ENCODE measurements at places on chromosomes 4 and X.

GRCh38 chr4:119615068-119615719, 13.4 kb downstream of the PDE5A start:
- DNase-seq, result no peak

DNA sequence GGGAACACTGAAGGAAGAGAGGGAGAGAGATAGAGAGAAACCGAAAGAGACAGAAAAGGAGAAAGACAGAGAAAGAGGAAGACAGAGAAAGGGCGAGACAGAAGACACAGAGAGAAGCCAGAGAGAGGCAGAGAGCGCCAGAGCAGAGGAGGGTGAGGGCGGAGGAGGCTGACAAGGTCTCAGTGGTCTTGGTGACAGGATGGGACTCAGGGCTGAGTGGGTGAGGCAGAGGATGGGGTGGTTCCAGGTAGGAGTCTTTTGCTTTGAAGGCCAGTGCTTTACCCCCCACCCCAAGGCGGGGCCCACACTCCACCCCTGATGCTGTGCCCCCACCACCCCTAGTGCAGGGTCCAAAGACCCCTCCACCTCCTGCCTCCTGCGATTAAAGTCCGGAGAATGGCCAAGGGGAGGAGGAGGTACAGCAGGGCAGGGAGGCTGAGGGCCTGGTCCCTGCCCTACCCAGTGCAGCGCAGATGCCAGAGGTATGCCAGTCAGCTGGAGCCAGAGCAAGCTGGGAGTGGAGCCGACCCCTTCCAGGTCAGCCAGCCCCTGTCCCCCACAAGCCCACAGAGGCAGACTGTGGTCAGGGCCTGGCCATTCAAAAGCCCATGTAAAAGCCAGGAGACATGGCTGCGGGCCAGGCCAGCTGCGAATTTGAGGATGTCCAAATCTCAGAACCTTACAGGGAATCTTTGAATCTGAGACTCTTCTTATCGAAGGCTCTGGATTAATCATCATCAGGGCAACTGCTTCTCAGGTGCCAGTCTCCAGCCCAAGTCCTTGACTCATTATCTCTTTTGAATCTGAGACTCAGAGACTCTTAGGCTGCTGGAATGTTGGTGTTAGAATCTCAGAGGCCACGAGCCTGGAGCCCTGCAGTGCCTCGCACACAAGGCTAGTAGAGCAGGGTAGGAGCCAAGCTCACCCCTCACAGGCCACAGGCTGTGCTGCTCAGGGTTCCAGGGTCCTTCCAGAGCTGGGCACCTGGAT, 758 bp downstream of the IQSEC2 start:
- DNase-seq, result no peak

GRCh38 chr4:63728480-63729177, 680.6 kb downstream of the TECRL start:
- peak; percentile 92 for DNase-seq

- DNase-seq, result no peak
These were observed 61.1 kb downstream of the BANK1 start for GRCh38 chr4:101851672-101852071.

GRCh38 chr4:54596201-54596600, 61.6 kb upstream of the KIT start:
- no peak for DNase-seq

- no peak for DNase-seq
These were observed 56.7 kb upstream of the TBC1D9 start for GRCh38 chr4:140812916-140813315.

- DNase-seq, result no peak
These were observed 100.8 kb upstream of the LANCL3 start for GRCh38 chrX:37470711-37471110.

DNA sequence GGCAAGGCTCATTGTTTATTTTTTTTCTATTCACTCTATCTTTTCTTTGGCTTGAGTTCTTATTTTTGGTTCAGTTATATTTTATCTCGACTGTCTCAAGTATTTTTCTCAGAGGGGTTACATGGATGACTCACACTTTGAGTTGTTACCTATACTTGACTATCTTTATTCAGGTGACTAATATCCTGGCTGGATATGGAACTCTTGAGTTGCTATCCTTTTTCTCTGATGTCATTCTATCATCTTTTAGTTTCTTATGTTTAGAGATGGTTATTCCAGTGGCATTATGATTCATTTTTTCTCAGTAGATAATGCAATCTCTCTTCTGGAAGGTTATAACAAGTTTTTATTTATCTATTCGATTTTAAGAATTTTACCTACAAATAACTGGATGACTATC, 117.9 kb downstream of the COX18 start:
- DNase-seq, result no peak

- DNase-seq, result no peak
These were observed 100.2 kb upstream of the C1QTNF7 start for GRCh38 chr4:15327311-15328298.

- no peak for DNase-seq
These were observed 107.7 kb downstream of the FRMPD4 start for GRCh38 chrX:12245650-12246645.

GRCh38 chr4:37590016-37590415, 96.2 kb downstream of the RELL1 start:
- no peak for DNase-seq

DNA sequence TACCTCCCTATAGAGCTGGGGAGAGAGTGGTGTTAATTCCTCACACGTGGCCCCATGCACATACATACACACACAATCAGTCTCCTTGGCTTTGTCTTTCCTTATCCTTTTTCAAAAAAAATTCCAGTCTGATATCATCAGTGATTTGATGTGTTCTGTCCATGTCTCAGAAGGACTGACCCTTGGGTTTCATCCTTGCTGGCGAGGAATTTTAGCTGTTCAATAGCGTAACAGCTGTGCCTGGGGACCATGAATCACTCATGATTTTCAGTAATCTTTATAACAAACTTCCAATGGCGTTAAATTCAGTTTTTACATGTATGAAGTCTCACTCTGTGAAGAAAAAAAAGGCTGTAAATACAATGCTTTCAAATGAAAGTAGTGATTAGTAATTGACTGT, 204.6 kb downstream of the RBMX2 start:
- DNase-seq, result no peak

- DNase-seq, result no peak
These were observed 112.6 kb upstream of the MAPK10 start for GRCh38 chr4:86472377-86473019.

- peak; percentile 3 for DNase-seq
These were observed 142.1 kb upstream of the FTHL17 start for GRCh38 chrX:31213941-31214340.

- DNase-seq, result no peak
These were observed 71.7 kb downstream of the FBXW7 start for GRCh38 chr4:152464030-152464823.

DNA sequence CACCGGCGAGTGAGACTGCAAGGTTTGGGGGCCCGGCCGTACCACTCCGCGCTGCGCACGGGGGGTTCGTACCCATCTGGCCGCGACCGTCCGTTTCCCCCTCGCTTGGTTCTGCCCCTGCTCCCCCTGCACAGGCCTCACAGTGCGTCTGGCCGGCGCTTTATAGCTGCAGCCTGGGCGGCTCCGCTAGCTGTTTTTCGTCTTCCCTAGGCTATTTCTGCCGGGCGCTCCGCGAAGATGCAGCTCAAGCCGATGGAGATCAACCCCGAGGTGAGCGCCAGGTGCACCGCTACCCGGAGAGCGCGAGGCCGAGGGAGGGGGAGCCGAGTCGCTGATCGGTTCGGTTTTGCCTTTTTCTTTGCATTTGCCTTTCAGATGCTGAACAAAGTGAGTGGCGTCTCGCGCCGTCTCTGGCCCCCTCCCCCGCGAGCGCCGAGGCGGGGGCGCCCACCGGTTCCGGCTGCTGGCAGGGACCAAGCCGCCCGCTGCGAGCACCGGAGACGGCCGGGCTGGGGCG, at the start of gene UCHL1:
TSS of gene UCHL1 (plus strand) at position 189 of the 517 bp plus-strand sequence. CDS start at position 238, 49 bp downstream.
- peak; percentile 95 for DNase-seq

GRCh38 chr4:135735512-135735911, 1533.9 kb upstream of the PABPC4L start:
- DNase-seq, result no peak

- no peak for DNase-seq
These were observed 95.3 kb upstream of the IL1RAPL1 start for GRCh38 chrX:28491941-28492340.

- DNase-seq, result peak; percentile 72
These were observed 110.9 kb downstream of the FHIP1A start for GRCh38 chr4:151519728-151520415.

GRCh38 chr4:39820186-39820585, 122.2 kb downstream of the UBE2K start:
- DNase-seq, result no peak

- DNase-seq, result no peak
These were observed 479.6 kb downstream of the CCSER1 start for GRCh38 chr4:90606781-90607180.

DNA sequence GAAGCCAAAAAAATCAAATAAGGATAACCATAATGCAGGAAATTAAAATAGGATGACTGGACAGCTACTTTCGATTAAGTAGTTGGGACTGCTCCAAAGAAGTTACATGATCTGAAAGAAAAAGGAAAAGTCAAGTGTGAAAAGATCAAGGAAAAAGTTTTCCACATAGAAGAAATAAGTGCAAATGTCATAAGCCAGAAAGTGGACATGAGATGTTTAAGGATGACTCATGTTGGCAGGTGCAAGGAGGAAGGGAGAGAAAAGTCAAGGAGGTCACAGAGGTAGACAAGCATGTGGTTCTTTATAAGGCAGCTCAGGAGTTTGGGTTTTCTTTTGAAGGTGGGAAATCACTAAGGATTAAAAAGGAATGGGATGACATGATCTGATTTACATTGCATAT, 89.8 kb upstream of the GPRIN3 start:
- DNase-seq, result no peak

DNA sequence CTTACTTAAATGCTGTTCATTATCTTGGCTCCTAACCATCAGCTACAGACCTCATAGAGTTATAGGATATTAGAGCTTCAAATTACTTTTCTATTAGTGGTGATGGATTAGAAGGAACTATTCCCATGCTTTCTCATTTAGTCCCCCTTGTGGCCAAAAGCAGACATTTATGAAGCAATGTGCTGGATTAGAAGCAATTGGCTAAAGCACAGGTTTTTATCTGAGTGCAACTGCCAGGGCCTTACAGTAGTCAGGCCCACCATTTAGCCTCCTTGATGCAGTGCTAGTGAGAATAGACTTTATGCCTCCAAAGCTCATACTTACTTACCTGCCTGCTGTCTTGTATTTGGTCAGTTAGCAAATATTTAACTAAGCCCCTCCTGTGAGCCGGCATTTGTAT, 93.0 kb downstream of the TSPAN7 start:
- DNase-seq, result peak; percentile 23

DNA sequence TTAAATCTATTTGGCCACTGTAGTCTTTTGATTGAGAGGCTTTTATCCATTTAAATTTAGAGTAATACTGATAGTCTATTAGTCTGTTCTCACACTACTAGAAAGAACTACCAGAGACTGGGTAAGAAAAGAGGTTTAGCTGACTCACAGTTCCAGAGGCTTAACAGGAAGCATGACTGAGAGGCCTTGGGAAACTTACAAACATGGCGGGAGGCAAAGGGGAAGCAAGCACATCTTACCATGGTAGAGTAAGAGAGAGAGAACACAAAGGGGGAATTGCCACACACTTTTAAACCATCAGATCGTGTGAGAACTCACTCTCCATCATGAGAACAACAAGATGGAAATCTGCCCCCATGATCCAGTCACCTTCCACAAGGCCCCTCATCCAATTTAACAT, 410.9 kb downstream of the PDGFC start:
- DNase-seq, result no peak

GRCh38 chr4:78565971-78566372, 14.4 kb downstream of the ANXA3 start:
- DNase-seq, result no peak

GRCh38 chr4:126755506-126755905, 877.3 kb upstream of the INTU start:
- no peak for DNase-seq

DNA sequence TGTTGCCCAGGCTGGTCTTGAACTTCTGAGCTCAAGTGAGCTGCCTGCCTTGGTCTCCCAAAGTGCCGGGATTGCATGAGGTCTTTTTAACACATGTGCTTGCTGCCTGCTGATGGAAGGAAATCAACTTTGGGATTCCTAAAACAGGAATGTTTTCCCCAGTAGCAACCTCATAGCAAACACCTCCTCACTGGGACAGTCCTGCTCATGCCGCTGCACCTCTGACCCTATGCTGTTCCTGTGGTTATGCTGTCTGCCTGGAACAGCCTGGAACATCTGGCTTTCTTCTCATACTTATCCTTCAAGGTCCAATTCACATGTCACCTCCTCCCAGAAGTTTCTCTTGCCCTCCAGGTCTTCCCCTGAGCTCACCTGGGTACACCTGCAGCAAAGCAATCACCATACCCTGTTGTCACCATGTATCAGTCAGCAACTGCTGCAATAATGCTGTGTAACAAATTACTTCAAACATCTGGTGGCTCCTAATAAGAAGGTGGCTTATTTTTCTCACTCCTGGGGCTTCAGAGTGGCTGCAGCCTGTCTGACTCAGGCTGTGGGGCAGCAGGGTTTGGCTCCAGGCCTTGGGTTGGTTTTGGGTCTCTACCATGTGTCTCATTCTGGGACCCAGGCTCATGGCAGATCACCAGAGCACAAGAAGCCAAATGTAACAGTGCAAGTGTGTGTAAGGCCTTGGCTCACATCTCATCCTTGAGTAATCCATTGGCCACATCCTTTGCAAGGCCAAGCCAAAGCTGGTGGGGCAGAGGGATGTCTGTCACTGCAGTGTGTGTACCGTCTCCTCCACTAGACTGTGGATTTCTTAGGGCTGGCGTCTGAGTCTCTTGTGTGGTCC, 59.4 kb upstream of the SORCS2 start:
- no peak for DNase-seq

DNA sequence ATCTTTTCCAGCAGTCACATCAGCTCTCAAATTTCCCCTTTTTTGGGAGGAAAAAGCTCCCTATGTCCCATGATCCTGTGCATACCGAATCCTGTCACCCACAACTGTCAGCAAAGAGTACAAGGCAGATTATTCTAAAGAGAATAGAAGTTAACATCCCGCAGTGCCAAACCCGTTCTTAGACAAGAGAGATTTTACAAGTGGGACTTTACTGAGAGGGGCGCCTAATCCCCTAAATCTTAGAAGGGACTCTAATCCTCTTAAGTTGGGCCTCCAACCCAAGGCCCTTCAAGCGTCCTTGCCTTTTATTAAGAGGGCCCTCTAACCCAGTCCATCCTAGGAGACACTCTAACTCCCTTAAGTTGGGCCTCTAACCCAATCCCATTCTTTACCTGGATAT, 193.9 kb downstream of the CPXCR1 start:
- no peak for DNase-seq

DNA sequence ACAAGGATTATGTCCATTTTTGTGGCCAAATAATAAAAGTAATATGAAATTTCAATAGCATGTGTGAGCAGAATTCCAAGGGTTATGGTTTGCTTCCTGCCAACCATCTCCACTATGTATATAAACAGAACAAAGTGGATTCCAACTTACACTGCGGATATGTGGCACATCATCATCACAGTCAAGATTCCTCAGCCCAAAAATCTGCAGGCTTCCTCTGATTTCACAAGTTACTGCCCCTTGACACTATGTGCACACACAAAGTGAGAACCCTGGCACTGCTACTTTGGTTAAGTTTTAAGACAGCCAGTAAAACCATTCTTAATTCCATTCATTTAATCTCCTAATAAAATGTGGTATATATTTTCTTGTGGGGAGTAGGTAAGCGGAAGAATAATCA, 76.4 kb downstream of the LEF1 start:
- no peak for DNase-seq

- no peak for DNase-seq
These were observed 30.0 kb downstream of the PAPSS1 start for GRCh38 chr4:107689912-107690587.

- DNase-seq, result no peak
These were observed 150.1 kb upstream of the CASK start for GRCh38 chrX:42073448-42073847.

GRCh38 chr4:53638919-53639318, 47.6 kb upstream of the LNX1 start:
- no peak for DNase-seq

GRCh38 chr4:95158045-95158444, 390.7 kb downstream of the UNC5C start:
- DNase-seq, result no peak
